T1000 (cell line): ENCODE measurements at places on chromosomes 11 and 22.

DNA sequence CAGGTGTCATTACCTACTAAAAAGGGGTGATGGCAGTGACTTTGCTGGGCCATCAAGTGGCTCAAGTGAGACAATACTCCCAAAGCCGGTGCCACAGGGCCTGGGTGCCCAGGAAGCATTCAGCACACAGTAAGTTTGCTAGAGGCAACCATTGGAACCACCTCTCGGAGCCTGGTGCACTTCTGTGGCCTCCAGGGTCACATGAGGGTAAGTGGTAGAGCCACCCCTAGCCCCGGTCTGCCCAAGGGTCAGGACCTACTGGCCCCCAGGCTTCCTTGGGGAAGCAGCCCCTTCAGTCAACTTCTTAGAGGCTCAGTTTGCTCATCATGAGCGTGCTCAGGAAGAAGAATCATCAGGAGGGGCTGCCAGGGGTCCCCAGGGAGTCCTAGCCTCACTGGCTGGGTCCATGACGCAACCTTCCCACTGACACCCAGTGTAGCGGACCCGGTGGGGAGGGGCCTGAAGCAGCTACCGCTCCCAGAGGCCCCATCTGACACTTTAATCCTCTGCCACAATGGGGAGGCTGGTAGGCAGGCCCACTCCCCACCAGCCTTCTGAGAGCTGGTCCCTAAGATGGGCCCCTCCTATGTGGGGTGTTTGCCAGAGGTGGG is 17.5 kb upstream of the RASL10A start:
- DNase-seq, result no peak

GRCh38 chr11:118640332-118641154 is 33.1 kb downstream of the PHLDB1 start:
- no peak for DNase-seq

DNA sequence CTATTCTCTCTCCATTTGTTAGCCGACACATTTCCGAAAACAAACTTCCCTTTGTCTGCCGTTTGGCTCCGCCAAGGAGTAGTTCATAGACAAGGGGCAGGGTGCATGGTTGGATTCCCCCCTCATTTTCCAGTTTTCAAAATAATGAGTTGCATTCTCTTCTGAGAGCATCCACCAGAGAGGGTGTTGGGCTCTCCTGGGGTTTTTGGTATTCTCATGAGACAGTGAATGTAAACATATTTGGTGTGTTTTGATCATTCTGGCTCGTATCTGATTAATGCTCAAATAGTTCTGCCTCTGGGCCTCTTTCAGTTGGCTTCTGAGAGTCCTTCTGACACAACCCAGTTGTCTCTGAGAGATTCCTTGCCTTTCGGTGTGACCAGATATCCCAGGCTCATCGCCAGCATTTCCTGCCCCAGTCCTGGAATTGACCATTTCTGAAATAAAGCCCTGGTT is 21.7 kb downstream of the GRAMD4 start:
- DNase-seq, result no peak

DNA sequence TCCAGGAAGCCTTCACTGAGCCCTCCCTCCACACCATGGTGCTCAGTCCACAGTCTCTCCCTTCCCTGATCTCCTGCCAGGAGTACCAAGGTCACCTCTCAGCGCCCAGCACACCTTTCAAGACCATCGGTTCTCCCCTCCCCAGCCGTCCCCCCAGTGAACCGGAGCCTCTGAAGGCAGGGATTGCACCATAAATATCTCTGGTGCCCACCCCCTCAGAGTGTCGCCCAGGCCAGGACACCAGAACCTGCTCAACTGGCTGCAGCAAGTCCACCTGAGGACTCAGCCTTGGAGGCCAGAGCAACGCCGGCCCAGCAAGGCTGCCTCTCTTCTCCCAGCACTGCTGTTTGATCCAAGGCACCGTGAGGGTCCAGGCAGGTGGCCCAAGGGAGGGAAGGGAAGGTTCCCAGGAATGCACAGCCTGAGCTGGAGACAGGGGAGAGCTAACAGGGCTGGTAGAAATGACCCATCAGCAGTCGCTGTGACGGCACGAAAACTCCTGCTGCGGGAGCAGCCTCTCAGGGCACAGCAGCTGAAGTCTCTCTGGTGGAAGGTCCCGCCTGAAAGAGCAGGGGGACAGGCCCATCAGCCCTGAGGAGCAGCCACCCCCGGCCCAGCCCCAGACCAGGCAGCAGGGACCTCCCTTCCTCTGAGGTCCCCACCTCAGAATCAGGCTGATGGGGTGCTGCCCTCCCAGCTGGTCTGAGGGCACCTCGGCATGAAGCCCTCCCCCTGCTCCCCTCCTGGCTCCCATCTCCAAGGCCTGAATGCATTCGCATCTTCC is 80.3 kb downstream of the BUD13 start:
- no peak for DNase-seq

DNA sequence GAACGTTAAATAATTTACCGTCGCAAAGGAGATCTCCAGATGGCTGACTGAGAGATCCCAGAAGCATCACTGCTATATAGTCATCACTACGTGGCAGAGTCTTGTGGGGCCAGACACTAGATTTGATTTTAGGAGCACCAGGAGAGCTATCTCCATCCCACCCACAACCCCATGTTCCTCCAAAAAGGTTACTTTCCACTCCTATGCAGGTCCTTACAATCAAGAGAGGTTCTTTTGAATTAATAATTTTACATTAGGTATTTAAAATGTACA is 19.4 kb downstream of the GUCY1A2 start:
- no peak for DNase-seq

DNA sequence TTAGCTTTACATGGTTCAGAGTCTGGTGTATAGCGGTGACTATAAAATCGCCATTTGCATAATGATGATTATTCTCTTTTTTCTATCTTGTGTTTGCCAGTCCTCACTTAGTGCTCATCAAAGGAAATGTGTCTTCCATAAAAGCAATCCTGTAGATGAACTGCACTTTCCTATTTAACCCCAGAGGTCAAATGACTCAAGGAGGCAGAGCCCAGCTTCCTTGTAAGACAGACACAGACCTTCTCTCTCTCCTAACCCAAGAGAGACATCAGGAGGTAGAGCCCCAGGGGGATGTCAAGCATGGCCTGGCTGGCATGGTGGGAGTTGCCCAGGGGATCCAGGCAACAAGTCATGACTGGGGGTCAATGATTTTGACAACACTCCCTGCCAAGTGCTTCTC is 46.9 kb upstream of the CRTAM start:
- no peak for DNase-seq

DNA sequence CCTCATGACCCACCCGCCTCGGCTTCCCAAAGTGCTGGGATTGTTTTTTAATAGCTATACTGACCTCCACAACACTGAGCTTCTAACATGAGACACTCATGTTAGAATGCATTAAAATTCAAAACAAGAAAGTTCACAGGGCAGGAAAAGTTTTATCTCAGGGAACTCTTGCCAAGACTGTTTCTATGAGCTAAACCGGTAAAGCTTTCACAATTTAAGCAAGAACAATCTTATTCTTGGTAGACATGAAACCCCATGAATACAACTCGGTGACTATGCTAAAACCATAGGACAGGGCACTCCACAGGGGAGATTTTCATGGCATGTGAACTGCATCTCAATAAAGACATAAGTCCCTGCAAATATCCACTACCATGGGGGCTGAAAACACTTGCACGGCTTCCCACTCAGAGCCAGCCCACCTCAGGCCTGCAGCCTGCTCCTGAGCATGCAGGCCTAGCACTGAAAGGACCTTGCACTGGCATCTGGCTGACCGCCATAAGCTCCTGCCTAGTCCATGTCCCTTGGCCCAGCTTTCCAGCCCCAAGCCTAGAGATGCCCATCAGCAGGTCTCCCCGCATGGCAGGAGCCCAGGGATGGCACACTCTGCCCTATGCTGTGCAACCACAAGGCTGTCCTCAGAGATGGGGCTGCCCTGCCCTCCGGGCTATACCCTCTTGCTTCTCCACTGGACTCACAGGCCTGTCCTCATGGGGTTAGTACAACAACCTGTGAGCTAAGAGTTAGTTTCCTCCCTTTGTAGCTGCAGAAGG is 58.4 kb downstream of the DGCR2 start:
- DNase-seq, result no peak

DNA sequence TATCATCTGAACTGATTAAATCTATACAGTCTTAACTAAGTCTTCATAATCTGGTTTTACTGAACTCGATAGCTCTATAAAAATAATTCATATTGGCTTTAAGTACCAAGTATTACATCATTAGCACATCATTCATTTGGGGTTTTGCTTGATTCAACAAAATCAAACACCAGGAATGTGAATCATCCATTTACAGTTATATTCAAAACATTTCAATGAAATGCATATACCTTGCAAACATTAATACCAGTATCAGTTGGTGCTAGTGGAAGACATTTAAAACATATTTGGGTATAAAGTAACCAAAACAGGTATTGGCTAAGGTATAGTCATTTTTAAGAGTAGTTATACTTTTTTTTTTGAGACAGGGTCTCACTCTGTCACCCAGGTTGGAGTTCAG is 12.2 kb upstream of the CCDC89 start:
- no peak for DNase-seq

- no peak for DNase-seq
These were observed 88.9 kb upstream of the IGLL5 start for GRCh38 chr22:22798716-22799115.

DNA sequence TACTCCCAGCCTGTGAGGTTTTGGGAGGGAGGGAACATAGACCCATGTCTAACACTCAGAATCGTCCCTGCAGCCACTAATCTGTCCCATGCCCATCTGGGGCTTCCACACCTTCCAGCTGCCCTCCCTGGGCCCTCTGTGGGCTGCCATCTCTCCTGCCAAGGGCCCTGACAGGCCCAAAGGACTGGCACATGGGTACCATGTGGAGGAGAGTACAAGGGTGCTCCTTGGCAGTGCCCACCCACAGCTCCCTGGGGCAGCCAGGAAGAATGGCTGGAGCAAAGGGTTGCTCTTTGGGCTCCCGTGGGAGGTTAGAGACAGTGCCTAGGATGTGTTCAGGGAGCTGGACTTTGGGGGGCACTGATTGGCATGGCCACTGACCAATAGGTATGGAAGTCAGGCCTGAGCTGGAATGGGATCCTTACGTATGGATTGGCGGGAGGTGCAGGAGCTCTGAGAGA is 56.8 kb downstream of the CD82 start:
- DNase-seq, result no peak
